ENCODE measurements at places on chromosomes 4 and X.

- no peak for DNase-seq
Measured at GRCh38 chr4:82284475-82284857, 89.3 kb downstream of the HNRNPD start.

DNA sequence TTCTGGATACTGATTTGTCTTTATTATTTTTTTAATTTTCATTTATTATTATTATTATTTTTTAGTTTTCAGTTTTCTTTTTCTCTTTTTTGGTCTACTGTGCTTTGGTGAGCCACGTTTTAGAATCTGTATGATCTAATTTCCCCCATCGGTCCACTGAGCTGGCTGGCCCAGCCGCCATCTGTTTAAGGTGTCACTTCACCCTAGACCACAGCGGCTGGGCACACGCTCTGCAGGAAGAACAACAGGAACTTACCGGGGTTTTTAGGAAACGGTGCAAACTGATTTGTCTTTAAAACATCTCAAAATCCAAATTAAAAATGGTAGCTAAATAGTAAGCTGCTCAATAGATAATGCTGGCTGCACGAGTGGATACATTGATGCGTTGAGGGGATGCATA is 48.8 kb upstream of the AMOT start:
- no peak for DNase-seq

DNA sequence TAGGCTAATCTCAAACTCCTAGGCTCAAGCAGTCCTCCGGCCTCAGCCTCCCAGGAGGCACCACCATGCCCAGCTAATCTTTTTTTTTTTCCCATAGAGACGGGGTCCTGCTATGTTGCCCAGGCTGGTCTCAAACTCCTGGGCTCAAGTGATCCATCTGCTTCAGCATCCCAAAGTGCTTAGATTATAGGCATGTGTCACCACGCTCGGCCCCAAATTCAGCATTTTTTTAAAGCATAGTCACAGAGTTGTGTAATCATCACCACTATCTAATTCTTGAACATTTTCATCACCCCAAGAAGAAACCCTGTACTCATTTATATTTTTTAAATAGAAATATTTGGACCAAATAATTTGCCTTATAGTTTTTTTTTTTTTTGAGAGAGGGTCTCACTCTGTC is 10.3 kb downstream of the CENPI start:
- no peak for DNase-seq

DNA sequence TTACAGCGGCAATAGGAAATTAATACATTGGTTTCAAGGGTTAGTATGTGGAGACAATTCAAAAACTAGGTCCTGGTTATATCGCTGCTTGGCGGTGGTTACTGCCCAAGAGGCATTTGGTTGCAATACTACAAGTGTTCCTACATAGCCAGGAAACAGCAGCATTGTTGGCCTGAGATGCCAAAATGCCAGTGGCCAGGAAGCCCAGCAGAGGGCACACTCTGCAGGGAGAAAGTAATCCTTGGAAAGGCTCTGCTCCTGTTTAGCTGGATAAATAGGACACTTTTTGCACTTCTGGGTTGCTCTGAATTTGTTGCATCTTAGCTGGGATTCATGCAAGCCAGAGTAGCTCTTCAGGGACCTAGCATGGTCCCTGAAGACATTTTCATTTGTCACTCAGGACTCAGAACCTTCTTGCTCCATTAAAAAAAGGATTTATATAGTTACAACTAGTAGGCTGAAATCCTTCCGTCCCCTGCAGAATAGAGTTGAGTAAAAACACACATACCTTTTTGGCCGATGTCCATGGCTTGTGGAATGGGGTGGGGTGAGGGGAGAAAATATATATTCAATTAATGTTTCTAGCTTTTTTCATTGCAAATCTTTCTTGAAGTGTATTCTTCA is 8.1 kb upstream of the GPR119 start:
- DNase-seq = no peak

- no peak for DNase-seq
Measured at GRCh38 chrX:23185951-23186350, 148.7 kb upstream of the PTCHD1 start.

DNA sequence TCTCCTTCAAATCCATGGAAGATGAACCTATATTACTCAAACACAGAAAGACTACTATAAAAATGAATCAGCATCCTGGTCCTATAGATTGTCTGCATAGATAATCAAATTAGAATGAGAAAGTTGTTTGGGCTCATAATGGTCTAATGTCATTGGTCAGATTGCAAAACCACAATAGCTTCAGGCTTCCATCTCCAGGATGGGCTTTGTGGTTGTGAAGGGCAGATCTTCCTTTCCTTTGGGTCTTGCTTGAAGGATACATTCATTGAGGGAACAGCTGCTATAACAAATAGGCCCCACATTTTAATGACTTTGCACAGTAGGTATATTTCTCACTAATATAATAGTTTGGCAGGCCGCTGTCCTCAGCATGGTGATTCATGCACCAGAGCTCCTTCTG is 94.3 kb downstream of the REPS2 start:
- DNase-seq = no peak

GRCh38 chrX:111555406-111555958 is 44.0 kb downstream of the SERTM2 start:
- DNase-seq = no peak

DNA sequence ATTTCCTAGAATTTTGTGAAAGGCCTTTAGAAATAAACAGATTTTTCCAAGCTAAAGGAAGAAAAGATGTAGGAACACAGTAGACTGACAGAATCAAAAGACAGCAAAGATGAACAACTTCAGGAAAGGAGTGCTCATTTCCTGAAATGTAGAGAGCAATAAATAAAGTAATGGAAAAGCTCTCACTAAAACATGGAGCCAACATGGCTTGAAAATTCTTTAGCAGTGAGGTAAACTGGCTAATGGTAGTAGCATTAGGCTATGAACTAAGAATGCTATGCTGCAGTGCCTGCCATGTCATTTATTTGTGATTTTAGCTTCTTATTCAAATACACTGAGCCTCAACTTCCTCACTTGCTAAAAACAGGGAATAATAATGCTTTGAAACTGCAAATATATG is 108.7 kb downstream of the IQCM start:
- DNase-seq = no peak

- DNase-seq = no peak
Measured at GRCh38 chr4:48699475-48699874, 80.6 kb downstream of the FRYL start.

- no peak for DNase-seq
Measured at GRCh38 chr4:85617202-85617601, 142.3 kb downstream of the ARHGAP24 start.

DNA sequence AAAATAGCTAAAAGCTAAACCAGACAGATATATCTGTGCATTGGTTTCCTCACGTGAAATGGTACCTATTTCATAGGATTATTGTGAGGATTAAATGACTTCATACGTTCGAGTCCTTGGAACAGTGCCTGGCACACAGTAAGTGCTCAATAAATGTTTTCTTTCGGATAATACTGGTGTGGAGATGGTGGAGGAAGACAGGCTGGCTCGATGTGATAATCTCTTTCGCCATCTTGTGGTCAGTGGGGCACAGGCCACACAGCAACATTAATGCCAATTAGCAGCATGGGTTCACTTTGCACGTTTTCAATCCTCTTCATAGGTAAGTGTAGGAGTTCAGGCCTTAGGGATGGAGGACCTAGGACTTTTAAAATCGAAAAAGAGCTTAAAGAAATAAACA is 9.3 kb downstream of the PAGE4 start:
- DNase-seq = no peak

- no peak for DNase-seq
Measured at GRCh38 chr4:91114386-91114785, 987.2 kb downstream of the CCSER1 start.

DNA sequence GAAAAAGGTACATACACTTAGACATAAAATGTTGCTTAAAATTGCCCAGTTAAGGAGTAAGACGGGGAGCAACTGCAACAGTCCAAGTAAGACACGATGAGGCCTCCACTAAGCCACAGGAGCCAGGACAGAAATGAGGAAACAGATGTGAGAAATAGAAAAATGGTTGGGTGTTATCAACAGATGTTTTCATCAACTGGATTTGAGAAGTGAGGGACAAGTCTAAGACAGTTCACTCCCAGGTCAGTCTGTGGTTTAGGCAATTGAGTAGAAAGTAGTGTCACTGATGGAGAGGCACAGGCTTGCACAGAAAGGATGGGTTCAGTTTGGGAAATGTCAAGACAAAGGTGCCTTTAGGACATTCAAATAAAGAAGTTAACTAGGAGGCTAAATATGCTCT is 23.5 kb upstream of the PHF8 start:
- no peak for DNase-seq

- no peak for DNase-seq
Measured at GRCh38 chr4:8779490-8779932, 92.1 kb downstream of the HMX1 start.
